Left kidney (tissue), 8 donors: ENCODE measurements at places on chromosomes 1 and 21.

DNA sequence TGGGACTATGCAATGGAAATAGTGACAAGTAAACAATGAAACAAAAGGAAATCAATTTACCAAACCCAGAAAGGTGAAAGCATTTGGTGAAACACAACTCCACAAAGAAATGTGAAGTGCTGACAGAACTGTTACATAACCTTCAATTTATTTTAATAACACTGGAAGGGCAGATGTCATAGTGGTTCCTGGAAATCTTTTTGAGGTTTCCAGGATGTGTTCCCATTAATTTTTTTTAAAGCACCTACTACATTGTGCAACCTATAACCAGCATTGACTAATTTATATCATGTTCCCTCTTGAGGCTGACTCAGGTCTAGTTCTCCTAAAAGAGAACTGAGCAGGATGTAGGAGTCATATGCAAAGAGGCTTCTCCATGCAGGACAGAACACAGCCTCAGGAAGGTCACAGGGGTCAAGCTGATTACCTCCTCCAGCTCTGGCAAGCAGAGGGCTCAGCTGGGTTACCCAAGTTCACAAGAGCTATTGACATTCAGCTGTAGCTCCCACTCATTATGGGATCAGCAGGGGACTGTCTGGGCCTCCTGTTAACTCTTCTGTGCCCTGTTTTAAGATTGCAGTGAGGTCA, 157.1 kb upstream of the NRIP1 start:
- DNase-seq = no peak

DNA sequence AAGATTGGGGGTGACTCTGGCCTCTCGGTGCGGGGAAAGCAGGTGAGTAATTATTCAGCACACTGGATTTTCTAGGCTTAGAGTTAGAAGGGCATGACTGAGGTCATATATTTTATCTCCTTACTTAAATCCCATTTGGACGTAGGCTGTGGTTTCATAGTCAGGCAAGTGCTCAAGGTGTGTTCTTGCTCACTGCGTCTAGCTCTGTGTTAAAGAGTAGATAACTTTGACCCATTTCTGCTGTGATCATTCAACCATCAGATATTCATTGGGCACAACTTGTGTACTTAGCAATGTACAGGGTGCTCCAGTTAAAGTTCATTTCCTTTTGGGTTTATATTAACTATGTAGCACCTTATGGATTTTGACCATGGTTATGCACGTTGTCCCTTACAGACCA, 14.6 kb downstream of the PFKFB2 start:
- no peak for DNase-seq

GRCh38 chr1:177021687-177022086, 142.8 kb downstream of the ASTN1 start:
- DNase-seq = no peak

DNA sequence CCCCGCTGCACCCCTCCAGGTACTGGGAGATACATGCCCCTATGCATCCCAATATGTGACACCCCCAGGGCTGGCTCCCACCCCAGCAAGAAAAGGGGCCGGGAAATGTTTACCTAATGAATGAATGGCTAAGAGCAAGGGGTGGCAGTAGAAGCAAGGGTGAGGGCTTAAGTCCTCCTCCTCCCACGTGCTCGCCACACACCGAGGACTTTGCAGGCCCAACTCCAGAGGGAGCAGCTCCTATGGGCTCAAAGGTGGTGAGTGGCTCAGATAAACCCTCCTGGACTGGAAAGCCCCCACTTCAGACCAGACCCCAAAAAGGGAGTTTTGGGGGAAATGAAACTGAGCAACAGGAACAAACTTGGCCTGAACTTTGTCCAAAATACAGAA, 11.4 kb downstream of the SLC45A3 start:
- DNase-seq = no peak

- no peak for DNase-seq
Measured at GRCh38 chr1:167676205-167676915, 45.4 kb upstream of the MPZL1 start.

DNA sequence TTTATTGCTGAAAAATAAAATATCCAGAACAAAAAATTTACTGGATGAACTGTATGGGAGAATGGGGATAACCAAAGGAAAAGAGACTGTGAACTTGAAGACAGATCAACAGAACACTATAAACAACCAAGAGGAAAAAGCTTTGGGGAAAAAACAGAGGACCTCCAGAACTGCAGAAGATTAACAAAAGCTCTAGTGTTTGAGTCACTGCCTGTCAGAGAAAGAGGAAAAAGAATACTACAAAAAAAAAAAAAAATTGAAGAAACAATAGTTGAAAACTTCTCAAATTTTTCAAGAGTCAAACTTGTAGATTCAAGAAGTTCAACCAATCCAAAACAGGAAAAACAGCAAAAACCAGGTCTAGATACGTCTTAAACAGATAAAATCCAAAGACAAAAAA, 44.3 kb downstream of the ARHGAP29 start:
- DNase-seq = no peak

DNA sequence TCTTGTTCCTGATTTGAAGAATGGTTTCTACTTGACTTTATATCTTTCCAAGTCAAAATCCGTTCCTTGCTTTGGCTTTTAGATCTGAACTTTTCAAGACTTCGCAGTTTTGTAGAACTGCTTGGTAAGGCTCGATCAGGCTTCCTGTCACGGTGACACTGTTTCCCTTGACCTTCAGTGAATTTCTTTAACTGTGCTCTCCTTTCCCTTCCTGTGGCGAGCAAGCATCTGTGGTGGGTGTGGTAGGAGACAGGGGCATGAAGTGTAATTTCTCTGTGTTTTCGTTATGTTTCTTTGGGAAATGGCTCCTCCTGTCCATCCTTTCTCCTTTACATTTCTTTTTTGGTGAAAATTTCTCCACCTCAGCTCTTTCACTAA, 10.4 kb downstream of the STYXL2 start:
- no peak for DNase-seq

- DNase-seq = no peak
Measured at GRCh38 chr1:177596485-177596884, 373.4 kb downstream of the SEC16B start.

GRCh38 chr1:202270871-202271326, 70.8 kb downstream of the UBE2T start:
- DNase-seq = no peak

DNA sequence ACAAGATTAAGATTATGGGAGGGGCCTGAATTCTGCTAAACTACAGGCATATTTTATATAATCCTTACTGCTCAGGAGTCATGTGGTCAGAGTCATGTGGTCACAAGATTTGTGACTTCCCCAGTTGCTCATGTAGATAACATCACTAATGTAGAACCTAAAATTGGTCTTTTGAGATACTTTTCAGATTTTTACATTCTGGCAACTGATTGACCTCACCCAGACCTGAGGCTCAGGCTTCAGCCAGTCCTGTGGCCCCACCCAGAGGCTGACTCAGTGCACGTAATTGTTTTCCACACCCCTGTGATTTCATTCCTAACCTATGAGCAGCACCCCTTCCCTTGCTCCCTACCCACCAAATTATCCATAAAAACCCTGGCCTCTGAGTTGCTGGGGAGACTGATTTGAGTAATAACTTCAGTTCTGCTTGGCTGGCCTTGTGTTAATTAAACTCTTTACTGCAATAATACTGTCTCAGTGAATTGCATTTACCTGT, 41.7 kb upstream of the ZNF326 start:
- DNase-seq = peak; percentile 53

DNA sequence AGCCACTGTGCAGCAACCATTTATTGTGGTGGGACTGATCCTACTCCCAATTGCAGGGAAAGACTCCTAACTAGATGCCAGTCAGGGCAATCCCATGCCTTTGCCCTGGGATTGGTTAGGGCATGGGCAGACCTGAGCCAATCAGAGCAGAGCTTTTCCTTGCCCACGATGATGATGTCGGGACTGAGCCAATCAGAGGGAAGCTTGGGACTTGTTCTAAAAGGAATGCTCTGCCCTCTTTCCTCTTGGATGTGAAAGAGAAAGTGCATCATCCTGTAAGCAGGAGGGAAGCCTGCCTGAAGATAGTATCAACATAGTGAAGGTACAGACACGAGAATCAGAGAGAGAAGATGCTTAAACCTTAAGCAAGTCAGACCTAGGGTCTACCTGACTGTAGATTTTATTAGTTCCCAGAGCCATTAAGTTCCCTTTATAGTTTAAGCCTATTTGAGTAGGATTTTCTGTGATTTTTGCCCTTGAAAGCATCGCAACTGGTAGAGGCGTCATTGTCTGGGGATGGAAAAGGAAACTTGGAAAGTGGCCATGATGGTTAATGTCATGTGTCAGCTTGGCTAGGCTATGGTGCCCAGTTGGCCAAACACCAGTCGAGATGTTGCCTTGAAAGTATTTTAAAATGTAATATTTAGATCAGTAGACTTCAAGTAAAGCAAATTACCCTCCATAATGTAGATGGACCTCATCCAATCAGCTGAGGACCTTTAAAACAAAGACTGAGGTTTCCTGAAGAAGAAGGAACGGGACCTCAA, 19.9 kb downstream of the IRF2BP2 start:
- no peak for DNase-seq

DNA sequence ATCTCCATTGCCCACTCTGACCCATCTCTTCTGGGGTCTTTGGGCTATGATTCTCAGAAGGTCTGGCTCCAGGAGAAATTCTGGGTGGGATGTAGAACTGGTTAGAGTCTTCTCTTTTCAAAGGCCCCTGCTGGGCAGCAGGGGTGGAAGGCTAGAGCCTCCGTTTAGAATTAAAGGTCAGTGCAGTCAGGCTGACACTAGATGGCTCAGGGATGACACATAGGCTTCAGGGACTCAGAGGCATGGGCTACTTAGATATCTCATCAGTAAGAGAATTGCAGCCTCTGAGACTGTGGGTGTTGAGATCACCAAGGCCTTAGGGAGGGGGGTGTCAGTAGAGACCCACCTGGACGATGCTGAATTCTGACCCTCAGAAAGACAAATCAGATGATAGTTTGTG, 12.6 kb upstream of the PPM1J start:
- no peak for DNase-seq

DNA sequence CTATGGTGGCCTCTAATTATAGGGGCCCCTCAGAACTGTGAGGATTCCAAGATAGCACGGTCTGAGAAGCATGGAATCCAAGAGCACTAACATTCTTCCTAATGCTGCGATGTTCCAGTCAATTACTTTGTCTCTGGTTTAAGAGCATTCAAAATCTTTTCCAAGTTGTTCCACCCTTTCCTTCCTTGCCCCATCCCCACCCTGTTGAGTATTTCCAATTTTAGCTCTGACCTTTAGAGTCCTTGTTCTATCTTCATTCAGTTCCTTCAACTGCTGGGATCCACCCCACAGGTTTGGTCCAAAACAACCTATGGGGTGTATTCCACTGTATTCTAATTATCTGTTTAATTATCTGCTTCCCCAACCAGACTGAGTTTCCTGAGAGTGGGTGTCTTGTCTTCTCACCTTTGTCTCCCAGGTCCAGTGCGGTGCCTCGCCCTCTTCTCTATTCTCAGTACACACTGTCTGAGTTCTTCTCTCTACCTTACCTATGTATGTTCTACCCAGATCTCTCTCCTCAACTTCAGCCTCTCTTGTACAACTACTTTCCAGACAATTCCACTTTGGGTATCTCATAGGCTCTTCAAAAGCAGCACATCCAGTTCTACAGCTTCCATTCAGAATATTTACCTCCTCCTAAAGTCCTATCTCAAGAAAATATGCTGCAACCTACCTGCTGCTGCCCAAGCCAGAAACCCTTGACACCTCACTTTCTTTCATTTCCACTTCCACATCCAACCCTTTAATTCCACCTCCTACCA, 25.0 kb upstream of the BCL9 start:
- DNase-seq = no peak
